ENCODE measurements at places on chromosomes 7 and 10. TPM values are rescaled to one million over a fixed set of nuclear protein-coding genes. Genes with fewer than 3 reads are reported as not detected.

Gene ALOX5
- total RNA-seq, result 6.8 TPM

Gene CHPF2
- 56.4 TPM for total RNA-seq

Gene EGR2
- 4.8 TPM for total RNA-seq

Gene COL28A1
- total RNA-seq, result not detected

Gene LIPN
- total RNA-seq, result not detected

Gene KCNIP2
- total RNA-seq, result 2.6 TPM

GRCh38 chr10:130498934-130499333 lies 362.7 kb downstream of the GLRX3 start:
- no peak for DNase-seq

DNA sequence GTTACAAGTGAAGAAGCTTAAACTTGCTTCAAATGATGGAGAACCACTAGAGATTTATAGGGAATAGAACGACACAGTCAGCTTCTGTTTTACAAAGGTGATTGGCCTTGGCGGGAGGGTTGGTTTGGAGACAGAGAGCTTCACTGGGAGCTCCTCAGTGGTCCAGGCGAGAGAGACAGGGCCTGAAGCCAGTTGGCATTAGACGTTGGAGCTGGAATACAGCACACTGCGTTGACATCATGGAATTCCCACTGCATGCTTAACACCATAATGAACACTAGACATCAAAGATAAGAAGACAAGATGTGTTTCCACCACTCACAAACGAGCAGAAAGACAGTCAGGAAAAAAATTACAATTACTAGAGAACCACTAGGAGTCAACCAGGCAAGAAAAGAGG lies 67.8 kb downstream of the TBXAS1 start:
- DNase-seq, result no peak

GRCh38 chr7:139982927-139983920 lies 79.5 kb downstream of the PARP12 start:
- no peak for DNase-seq

DNA sequence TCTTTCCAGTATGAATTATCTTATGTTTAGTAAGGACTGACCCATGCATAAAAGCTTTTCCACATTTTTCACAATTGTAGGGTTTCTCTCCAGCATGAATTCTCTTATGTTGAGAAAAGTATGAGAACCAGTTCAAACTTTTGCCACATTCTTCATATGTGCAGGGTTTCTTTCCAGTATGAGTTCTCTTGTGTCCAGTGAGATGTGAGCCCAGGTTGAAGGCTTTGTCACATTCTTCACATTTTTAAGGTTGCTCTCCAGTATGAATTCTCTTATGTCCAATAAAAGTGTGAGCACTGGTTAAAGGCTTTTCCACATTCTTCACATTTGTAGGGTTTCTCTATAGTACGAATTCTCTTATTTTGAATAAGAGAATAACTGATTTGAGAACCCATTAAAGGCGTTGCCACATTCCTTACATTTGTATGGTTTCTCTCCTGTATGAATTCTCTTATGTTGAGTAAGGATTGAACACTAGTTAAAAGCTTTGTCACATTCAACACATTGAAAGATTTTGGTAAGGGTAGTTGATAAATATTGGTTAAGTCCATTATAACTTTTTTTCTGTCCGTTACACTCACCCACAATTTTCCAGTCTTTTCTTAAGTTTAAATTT lies 911.0 kb upstream of the ZNF722 start:
- no peak for DNase-seq

- DNase-seq, result no peak
Observed at GRCh38 chr7:102300643-102301221, 14.1 kb downstream of the SH2B2 start.

GRCh38 chr10:126062131-126063032 lies 166.0 kb downstream of the FANK1 start:
- DNase-seq, result no peak

- DNase-seq, result no peak
Observed at GRCh38 chr7:100951172-100951571, 1.8 kb downstream of the MUC3A start.

DNA sequence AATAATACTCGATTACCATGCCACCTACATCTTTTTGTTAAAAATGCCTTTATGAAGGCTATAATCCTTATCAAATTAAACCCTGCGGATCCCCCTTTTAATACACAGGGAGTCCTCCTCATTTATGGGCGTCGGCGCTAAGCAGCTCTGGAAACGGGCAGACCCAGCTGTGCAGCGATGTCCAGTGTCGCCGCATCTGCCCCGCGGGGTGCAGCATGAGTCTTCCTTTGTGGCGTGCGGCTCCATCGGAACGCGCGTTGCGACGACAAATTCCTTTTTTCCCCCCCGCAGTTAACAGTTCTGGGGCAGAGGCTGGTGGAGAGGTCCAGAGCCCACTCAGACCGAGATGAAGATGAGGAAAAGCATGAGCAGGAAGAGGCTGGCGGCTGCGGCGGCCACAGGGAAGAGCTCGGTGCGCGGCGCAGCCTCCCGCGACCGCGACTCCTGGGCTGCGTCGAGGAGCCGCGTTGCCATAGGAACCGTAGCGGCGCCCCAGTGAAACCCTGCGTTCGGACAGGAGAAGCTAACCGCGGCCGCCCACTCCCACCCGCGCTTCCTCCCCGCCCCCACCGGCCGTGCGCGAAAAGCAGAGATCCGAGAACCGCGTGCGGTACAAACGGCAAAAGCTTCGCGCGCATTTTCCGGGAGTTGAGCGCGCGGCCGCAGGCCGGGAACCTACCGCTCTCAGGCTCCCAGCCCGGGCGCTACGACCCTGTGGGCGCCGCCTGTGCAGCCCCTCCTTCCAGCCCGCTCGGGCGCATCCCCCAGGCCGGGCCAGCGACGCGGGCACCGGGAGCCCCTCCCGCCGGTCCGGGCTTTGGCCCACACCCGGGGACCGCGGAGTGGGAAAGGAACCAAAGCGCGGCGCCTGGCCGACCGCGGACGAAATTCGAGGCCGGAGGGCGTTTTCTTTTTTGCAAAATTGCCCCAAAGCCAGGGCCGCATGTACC lies 130.6 kb downstream of the SPAG6 start:
- DNase-seq, result no peak

DNA sequence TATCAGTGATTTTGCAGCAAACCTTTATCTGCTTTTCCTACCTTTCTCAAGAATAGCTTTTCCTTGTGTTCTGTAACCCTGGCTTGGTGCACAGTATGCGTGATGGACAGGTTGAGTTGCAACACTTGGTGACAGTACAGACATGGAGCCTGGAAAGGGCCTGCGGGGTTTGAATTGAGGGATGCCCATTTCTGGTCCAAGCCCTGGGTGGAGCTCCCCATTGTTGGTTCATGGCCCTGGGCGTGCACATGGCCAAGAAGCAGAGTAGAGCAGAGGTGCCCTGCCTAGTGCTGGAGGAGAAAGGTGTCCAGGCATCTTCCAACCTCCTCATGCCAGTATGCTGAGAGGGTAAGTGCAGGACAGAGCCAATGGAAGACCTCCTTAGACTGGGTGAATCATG lies 106.6 kb upstream of the MKLN1 start:
- no peak for DNase-seq

- DNase-seq, result no peak
Observed at GRCh38 chr7:88233828-88234227, 14.0 kb upstream of the SRI start.

- DNase-seq, result no peak
Observed at GRCh38 chr7:26140380-26140779, 11.6 kb upstream of the NFE2L3 start.

DNA sequence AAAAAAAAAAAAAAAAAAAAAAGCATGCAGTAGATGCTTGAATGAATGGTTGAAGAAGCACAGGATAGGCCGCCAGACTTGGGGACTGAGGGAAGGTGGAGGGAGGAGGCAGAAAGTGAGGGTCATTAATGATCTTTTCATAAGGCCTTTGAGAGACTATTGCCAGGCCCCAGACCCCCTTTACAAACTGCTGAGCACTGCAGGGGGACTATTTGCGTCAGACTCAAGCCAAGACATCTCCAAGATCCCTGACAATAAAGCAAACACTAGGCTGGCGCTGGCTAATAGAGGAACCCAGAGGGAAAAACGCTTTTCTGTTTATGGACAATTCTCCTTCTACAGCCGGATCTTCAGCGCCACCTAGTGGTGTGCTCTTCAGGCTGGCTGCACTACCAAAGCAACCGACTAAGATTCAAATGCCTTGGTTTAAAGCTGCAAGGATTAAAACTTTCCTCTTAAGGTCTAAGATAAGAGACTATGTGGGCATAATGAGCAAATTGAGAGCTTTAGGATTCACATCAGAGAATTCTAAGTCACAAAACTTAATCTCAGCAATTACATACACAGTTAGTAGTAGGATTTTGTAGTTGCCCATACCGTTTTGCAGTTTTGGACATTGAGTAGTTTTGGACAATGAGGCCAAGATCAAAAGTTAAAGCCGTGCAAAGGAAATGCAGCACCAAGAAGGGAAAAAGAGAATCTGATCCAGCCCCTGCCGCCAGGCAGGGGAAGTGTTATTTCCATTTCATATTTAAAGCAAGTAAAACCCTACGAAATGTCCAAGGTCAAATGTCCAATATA lies 17.9 kb upstream of the AGK start:
- DNase-seq, result peak; percentile 64
